ENCODE measurements at places on chromosomes 3 and 15.

- DNase-seq = peak; percentile 24
These were observed 35.1 kb upstream of the EIF3J start for GRCh38 chr15:44501768-44502366.

DNA sequence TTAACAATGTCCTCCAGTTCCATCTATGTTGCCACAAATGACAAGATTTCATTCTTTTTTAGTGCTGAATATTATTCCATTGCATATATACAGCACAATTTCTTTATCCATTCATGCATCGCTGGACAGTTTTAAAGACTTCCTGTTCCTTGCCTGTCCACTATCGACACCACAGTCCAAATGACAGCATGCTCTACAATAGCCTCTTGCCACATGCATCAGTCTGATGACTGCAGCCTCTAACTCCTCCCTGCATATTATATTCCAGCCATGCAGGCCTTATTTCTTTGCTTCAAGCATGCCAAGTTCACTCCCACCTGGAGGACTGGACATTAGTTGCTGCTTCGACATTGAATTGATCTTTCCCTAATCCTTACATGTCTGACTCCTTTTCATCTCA lies 306.2 kb downstream of the FOXP1 start:
- DNase-seq = no peak

DNA sequence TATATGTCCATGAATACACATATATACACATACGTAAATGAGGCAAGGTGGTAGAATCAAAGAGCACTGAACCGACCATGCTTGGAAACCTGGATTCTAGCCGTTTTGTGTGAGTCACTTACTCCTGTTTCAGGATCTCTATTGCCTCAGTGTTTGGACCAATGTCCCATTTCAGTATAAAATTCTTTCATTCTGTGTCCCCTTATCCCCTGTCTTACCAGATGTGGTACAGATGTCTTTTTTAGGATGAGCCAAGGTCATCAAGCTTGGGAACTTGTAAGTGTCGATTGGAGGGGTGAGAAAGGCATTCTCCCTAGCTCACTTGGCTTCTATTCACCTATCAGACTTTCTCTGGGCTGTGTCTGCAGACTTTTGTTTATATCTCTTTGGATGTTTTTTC lies 139.9 kb upstream of the CHL1 start:
- no peak for DNase-seq

DNA sequence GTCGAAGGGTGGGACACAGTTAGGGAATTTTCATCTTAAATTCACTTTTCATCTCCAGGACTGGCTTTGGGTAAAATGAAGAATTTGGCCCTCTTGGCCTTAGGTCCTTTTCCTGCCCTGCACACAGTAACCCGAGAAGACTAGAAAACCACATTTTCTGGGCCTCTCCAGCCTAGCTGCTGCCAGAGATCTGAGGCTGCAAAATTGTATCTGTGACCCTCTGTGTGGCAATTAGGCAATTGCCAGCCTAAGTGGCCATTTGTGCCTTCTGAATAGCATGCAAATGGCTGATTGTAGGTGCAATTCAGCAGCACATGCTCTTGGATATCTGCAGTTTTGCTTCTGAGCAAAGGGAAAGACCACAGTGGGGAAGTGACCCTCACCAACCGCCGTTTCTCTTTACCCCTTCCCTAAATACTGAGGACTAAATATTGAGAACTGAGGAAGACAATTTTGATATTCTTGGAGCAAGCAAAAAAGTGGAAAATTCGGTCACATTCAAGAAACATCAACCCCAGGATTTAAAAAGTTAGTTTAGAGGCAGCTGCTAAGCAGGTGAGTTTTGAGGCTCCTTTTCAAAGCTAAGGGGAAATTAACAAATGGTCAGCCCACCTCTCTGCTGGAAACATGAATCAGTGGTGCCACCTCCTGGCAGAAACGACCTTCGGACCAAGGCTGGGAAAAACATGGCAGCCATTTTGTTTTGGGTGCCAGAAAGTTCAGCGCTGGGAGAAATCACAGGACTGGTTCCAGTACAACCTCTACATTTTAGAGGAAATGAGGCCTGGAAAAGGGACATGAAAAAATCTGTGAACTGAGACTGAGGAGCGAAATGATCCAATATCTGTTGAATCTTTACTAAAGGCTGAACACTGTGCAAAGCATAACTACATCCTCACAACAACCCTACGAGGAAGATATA lies 56.6 kb upstream of the PRTG start:
- peak; percentile 38 for DNase-seq

DNA sequence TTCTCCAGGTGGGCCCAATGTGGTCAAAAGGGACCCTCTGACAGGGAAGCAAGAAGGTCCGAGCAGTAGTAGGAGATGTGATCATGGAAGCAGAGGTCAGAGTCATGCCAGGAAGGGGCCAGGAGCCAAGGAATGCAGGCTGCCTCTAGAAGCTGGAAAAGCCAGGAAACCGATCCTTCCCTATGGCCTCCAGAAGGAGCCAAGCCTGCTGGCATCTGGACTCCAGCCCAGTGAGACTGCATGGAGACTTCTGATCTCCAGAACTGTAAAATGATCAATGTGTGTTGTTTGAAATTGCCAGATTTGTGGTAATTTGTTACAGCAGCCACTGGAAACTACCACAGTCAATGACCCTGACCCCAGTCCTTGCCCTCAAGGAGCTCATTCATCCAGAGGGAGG lies 56.8 kb upstream of the SPATA12 start:
- DNase-seq = no peak
